ENCODE measurements at places on chromosomes 3 and 15.
A peak's percentile ranks its signal among the peaks of the same experiment; 100 is the strongest.

GRCh38 chr15:66786708-66787488 lies 84.9 kb downstream of the SMAD6 start:
- DNase-seq, result no peak

DNA sequence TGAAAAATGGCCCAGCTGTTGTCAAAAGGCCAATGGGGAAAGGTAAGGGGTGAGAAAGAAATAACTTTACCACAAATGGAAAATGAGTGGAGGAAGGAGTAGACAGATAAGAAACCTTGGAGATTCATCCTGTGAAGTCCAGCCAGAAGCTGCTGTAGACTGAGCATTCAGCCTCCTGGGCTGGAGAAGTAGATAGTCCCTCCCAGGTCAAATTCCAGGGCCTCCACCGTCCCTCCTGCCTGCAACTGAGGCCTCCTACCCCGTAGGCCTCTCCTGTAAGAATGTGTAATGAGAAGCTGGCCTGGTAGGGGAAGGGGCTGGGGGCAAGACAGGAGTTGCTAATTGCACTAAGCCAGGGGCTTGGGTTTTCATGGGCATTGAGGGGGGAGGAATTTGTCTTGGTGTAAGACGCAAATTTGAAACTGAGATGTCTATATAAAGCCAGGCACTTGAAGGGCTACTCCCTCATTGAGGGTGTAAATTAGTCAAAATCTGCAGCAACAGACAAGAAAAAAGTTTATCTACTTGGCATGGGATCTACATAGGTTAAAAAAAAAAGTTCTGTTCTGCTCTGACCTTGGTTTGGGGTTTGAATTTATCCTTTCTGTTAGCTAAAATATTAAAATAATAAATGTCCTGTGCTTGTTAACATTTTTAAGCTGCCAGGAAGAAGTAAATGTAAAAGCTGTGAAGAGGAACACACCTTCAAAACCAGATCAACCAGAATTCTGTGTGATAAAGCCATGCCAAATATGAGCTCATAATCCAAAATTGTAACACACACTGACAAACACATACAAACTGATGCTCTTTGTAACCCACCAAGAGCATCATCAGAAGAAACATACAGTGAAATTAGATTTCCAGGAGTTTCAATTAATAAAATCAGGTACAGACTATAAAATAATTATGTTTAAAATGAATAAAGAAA lies 1.7 kb upstream of the RBP2 start:
- no peak for DNase-seq

DNA sequence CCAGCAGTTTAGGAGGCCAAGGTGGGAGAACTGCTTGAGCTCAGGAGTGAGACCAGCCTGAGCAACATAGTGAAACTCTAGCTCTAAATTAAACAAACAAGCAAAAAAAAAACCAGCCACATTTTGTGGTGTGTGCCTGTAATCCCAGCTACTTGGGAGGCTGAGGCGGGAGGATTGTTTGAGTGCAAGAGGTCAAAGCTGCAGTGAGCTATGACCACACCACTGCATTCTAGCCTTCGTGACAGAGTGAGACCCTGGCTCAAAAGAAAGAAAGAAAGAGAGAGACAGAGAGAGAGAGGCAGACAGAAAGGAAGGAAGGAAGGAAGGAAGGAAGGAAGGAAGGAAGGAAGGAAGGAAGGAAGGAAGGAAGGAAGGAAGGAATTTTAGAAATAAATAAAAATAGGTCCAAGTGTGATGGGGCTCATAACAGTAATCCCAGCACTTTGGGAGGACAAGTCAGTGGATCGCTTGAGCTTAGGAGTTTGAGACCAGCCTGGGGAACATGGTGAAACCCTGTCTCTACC lies 38.7 kb upstream of the LRIG1 start:
- no peak for DNase-seq

- no peak for DNase-seq
These were observed 88.7 kb upstream of the CDAN1 start for GRCh38 chr15:42825599-42825998.

- no peak for DNase-seq
These were observed 73.5 kb downstream of the ATP10A start for GRCh38 chr15:25789616-25789999.

- no peak for DNase-seq
These were observed 1.3 kb downstream of the TNK2 start for GRCh38 chr3:195906865-195907683.

GRCh38 chr3:187212705-187213104 lies 15.4 kb downstream of the RTP1 start:
- DNase-seq, result no peak

DNA sequence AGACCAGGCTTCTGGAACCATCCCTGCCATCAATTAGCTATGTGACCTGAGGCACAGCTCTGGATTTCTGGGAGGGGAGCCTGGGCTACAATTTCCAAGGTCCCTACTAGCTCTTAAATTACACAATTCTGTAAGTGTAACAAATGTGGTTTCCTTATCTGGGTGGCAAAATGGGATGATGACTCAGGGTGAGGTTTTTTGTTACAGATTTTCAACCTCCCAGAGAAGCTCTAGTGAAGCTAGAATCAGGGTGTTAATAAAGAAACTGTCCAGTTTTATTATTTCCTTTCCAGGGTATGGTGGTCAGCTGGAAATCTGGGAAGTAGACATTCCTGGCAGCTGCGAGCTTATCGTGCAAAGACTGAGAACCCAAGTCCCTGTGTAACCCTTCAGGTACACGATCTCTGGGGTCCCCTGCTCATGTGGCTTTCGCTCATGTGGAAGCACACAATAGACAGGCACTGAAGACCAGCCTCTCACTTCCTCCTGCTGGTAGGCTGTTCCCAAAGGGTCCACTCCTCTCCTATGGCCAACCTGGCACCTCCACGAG lies 7.3 kb downstream of the RAB27A start:
- no peak for DNase-seq

DNA sequence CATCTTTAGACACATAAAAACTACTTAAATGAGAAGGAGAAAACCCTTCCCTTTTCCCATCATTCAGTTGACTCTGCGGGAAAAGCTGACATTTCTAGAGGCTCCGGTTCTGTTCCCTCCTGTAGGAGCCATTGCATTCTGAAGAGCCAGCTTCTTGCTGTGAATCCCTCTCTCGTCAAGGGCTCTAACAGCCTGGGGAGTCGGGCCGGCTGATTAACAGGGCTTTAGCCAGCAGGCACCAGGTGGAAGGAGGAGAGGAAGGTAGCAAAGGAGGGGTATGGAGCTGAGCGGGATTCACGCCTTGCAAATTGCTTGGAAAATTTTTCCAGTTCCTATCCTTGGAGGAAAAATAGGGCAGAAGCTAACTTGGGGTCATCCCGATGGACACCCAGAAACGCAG lies 108.3 kb upstream of the UBE2E1 start:
- no peak for DNase-seq

DNA sequence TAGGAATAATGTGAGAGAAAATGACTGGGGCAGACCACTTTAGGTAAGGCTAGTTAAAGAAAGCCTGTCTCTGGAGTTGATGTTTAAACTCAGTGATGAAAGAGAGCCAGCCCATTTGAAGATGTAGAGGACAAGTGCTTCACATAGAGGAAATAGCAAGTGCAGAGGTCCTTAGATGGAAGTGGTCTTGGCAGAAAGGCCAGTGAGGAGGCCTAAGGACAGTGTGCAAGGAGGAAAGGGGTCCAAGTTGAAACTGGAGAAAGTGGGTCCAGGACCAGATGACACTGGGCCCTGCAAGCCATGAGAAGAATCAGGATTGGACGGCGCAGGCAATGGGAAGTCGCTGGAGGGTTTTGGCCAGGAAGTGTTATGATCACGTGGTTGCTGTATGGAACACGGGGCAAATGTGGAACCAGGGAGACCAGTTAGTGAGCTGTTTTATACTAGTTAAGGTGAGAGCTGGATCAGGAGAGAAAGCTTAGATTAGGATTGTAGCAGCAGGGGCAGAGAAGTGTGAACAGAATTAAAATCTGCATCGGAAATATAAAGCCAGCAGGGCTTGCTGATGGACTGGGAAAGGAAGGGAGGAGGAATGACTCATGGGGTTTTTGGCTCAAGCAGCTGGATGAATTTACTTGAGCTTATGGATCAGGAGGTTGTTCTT lies 48.0 kb upstream of the SCAANT1 start:
- DNase-seq, result no peak

DNA sequence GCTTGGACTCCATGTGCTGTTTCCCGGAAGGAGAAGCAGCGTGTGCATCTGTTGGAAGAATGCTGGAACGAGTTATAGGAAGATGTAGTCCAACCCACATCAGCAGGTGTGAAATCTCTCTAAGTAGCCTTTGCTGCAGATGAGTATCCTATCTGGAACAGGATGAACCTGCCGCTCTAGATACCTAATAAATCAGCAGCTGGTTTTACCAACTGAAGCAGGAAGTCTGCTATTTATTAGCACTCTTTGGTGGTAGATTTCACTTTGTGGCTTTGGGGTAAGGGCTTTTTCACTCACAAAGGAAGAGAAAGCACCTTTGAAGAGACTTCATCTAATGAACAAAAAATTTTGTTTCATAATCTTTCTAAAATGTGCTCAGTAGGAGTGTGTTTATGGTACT lies 66.4 kb downstream of the DCUN1D1 start:
- DNase-seq, result no peak

GRCh38 chr3:154972951-154973350 lies 107.2 kb upstream of the MME start:
- no peak for DNase-seq

- no peak for DNase-seq
These were observed 34.5 kb downstream of the PSTPIP1 start for GRCh38 chr15:77029166-77030047.

- no peak for DNase-seq
These were observed 5.7 kb upstream of the SEMA6D start for GRCh38 chr15:47711655-47712054.

- no peak for DNase-seq
These were observed 126.5 kb downstream of the ZNF385D start for GRCh38 chr3:21624524-21624923.

DNA sequence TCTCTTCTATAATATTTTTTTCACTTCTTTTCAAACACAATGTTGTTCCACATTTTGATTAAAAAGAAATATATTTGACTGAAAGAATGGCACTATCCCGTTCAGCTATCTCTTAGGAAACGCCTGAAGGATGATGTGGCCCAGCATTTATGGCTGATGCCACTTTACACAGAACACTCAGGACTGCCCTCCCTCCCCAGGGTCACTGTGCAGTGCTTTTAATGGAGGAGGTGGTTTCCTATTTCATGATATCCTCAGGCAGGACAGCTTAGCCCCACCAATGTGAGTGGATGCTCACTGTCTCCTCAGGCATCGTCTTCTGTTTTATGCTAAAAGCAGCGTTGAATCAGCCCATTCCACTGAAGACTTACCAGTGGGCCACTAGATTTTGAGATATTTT lies 135.9 kb downstream of the KCNAB1 start:
- no peak for DNase-seq

GRCh38 chr3:123813876-123814275 lies 70.3 kb downstream of the MYLK start:
- no peak for DNase-seq

DNA sequence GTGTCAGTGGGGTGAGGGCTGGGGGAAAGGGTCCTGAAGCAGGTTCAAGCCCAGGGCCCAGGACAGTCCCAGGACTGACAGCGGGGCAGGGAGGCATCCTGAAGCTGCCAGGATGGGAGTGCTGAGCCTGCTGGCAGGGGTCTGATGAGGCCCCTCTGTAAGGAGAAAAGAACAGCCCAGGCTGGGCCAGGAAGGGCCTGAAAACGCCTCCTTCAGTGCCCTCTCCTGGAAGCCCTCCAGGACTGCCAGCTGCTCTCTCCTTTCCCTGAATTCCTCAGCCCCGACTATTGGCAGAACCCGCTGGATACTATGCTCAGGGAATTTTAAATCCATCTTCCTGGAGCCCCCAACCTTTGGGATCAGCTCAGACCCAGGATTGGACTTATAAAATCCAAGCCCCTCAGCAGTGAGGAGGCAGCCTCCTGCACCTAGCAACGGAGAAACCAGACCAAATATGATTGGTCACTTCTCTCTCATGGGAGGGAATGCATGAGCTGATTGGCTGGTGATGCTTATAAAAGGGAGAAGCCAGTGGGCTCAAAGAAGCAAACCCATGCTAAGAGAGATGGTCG lies 203.5 kb upstream of the LINGO1 start:
- peak; percentile 66 for DNase-seq
